ENCODE measurements at places on chromosomes 7 and 10.

- no peak for DNase-seq
Measured at GRCh38 chr7:2528481-2529095, 9.0 kb downstream of the LFNG start.

DNA sequence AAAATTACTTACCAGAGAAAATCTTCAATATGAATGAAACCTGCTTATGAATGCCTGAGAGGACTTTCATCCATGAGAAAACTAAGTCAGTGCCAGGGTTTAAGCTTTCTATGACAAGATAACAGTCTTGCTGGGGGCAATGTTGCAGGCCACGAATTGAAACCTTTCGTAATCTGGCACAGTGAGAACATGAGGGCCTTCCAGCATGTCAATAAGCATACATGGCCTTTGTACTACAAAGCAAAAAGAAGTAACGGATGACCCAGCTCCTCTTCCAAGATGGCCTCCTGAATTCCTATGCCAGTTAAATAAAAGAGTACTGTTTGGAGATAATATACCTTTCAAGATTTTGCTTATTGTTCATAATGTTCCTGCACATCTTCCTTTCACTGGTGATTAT, 270.6 kb upstream of the PHF14 start:
- DNase-seq: no peak

GRCh38 chr10:30448092-30448491, 14.1 kb downstream of the MAP3K8 start:
- no peak for DNase-seq

- DNase-seq: no peak
Measured at GRCh38 chr10:131733596-131733995, 167.2 kb upstream of the PPP2R2D start.

DNA sequence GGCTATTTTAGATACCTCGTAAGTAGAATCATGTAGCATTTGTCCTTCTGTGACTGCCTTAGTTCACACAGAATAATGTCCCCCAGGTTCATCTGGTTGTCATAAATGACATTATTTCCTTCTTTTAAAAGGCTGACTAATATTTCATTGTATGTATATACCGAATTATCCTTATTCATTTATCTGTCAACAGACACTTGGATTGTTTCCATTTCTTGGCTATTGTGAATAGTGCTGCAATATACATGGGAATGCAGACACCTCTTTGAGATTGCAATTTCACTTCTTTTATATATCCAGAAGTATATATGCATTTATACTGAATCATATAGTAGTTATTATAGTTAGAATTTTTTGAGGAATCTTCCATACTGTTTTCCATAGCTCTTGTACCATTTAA, 24.1 kb upstream of the HYAL4 start:
- DNase-seq: no peak

DNA sequence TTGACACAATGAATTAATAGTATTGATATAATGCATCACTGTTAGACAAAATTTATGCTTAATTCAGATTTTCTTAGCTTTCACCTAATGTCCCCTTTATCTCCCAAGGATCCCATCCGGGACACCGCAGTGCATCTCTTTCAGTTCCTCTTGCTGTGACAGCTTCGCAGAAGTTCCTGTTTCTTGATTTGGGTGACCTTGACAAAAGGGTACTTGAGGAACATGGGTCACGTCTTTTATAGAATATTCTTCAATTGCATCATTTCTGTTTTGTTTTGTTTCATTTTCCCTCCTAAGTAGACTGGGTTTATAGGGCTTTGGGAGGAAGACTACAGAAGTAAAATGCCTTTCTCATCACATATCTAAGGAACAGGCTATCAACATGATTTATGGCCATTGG, 453.2 kb downstream of the DPP6 start:
- DNase-seq: no peak

- no peak for DNase-seq
Measured at GRCh38 chr10:86673827-86674581, 5.7 kb downstream of the LDB3 start.

GRCh38 chr7:114363292-114363691, 51.3 kb upstream of the FOXP2 start:
- DNase-seq: no peak

- DNase-seq: no peak
Measured at GRCh38 chr10:131825150-131825848, 75.5 kb upstream of the PPP2R2D start.

- no peak for DNase-seq
Measured at GRCh38 chr7:80781146-80781545, 137.7 kb downstream of the SEMA3C start.

DNA sequence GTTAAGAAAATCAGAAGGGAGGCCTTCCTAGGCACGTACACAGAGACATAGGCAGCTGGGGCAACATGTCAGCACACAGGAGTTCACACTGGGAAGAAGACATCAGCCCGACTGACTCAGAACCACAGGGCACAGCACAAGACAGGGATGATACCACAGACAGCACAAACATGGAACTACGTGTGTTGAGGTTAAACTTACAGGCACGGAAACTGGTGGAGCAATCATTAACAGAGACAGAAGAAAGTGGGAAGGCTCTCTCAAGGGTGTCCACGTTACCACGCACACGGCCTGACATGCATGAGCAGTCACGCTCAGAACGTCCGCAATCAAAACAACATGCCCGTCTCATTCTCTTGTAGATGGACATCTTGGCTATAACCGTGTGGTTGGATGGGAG, 636.4 kb downstream of the KCNMA1 start:
- no peak for DNase-seq

DNA sequence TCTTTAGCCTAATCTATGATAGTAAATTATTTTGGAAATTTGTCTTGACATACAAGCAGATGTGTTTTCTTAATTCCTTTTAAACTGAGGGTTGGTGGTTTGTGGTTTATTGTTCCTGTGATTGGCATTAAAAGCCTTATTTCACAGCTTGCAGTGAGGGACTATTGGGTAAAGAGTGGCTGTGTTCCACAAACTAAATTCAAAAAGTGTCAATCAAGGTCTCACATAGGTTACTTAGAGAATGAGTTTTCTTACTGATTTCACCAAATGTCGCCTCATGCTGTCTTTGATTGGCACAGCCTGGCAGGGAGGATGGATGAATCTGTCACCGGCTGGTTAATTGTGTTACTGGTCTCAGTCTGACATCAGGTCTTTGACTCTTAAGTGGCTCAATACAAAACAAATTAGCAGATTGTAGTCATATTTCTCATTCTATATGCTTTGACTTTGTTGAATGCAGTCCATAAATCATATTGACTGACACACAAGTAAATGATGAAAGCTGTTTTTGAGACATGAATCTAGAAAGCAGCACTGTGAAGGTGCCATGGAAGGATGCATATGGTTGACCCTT, 66.8 kb upstream of the CYP26C1 start:
- DNase-seq: no peak

DNA sequence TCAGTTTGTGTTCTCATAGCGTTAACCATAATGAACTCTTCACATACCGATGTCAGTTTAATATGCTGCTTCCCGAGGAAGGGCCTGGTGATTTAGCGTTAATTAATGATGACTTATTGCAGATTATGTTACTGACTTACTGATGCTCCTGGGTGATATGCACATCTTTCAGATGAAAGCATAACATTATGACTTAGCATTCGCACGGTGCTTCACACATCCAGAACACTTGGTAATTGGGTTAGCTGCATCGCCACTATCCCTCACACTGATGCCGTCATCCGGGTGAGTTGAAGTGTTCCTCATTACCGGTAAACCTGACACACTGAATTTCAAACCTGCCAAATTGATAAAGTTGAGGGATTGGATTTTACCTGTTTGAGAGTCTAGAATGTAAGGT, 239.0 kb upstream of the PODXL start:
- no peak for DNase-seq

DNA sequence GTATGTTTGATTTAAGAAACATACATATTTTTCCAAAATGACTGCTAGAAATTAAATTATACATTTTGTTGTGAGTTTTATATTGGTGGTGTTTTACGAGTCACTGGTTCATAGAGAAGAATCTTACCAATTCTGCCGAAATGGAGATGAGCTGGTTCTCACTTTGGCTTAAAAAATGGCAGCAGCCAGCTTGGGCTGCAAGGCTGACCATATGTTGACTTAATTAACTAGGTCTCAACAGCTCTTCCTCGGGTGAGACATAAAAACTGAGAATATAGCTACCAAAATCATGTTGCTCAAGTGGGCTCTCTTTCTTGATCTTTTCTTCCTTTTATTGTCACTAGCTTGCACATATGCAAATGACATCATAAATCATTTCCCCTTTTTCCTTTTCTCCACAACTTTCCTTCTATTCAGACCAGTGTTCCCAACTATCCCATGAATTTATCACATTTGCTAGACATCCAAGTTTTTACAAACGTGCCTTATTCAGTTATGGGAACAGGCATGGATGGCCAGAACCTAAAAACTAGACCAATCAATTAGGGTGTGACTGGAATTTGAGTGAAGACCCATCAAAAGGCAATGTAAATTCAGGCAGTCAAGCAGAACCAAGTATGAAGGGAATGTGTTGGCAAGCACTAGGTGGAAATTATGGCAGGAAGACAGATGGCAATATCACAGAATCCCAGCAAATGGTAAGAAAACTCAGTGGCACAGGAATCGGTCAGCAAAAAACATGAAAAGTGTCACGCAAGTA, 6.4 kb upstream of the TSPAN12 start:
- no peak for DNase-seq

DNA sequence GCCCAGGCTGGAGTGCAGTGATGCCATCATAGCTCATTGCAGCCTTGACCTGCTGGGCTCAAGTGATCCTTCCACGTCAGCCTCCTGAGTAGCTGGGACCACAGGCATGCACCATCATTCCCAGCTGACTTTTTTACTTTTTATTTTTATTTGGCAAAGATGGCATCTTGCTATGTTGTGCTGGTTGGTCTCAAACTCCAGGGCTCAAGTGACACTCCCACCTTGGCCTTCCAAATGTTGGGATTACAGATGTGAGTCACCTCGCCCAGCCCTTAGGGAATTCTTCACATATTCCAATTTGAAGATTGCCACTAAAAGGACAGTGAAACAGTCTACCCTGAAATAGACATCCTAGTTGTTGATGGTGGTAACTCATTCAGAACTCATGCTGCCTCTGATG, 27.7 kb downstream of the SUGCT start:
- DNase-seq: no peak

GRCh38 chr7:158687406-158687805, 17.2 kb downstream of the NCAPG2 start:
- no peak for DNase-seq

DNA sequence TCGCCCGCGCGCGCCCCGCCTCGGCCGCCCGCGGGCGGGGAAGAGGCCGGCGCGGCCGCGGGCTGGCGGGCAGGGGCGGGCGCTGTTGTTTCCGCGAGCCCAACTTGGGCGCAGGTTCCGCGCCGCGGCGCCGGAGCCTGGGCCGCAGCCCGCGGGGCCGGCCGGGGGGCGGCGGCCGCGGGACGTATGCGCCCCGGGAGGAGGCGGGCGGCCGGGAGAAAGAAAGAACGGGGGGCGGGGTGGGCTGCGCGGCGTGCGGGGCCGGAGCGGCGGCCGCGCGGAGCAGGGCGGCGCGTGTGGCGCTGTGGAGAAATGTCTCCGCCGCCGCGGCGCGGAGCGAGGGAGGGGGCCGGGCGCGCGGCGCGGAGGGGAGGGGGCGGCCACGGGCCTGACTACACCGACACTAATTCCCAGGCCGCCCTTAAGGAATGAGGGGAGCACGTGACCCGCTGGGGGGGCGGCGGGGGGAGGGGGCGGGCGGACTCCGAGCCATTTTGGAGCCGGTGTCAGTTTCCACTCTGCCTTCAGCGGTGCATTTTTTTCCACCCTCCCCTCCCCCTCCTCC, at the start of gene BMI1:
TSS of gene BMI1 (plus strand) at position 509 of the 565 bp plus-strand sequence. CDS start 5,351 bp downstream, outside the sequence.
- peak; percentile 53 for DNase-seq

- DNase-seq: no peak
Measured at GRCh38 chr7:2301511-2301863, 12.8 kb downstream of the SNX8 start.

- DNase-seq: no peak
Measured at GRCh38 chr10:110918643-110919348, at the start of gene BBIP1. Gene BBIP1 (minus strand): TSS chr10:110919180. CDS start chr10:110918157, 1,023 bp downstream.

- no peak for DNase-seq
Measured at GRCh38 chr10:68828833-68829232, 1.5 kb downstream of the STOX1 start.

- DNase-seq: no peak
Measured at GRCh38 chr7:2809903-2810625, 34.0 kb downstream of the GNA12 start.

GRCh38 chr7:81606078-81606863, 163.6 kb downstream of the HGF start:
- DNase-seq: no peak

- no peak for DNase-seq
Measured at GRCh38 chr7:42082144-42082543, 154.9 kb downstream of the GLI3 start.

DNA sequence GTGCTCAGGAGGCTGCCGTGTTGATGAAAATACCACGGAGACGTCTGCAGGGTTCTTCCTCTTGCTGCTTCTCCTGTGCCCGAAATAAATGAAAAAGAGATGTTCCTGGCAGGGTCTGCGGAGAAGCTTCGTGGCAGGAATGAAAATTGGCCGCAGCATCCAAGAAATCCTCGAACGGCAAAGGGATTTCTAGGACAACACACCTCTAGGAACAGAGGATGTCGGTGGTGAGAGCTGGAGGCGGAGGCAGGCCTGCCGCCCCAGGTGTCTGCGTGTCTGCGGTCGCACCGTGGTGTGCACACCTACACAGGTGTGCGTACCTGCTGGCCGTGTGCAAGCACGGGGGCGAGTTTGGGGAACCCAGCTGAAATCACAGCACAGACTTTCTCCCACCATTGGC, 43.4 kb downstream of the TMEM130 start:
- DNase-seq: no peak

DNA sequence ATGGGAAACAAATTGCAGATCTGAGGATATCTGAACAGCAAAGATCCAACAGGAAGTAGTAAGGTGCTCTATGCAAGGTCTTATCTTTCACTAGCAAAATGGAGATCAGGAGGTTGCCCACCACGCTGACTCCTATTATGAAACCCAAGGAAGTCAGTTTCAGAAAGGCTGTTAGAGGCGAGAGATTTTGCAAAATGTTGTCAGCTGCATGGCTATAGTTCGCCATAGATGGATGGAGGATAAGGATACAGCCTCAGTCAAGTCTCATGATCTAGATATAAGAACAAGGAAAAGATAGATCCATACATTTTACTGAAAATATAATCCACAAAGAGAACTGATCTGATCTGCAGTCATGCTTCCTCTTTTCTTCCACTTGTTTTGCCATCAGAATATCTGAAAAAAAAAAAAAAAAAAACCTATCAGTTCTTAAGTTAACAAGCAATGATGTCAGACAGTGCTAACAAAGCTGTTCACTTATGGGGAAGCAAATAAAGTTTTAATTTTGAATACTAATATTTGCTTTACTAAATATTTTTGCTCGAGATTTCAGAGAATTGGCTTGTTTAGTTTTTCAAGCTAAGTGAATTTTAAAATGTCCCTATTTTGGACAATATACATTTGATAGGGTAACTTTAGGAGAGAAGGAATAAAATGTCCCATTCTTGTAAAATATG, 2.0 kb downstream of the GPR85 start:
- no peak for DNase-seq

Measured in CD4-positive, alpha-beta T cell (primary cell).